Globus pallidus (tissue), 1 donor: ENCODE measurements at places on chromosomes 6 and 20.
A peak's percentile ranks its signal among the peaks of the same experiment; 100 is the strongest.

GRCh38 chr6:15026832-15027231 is 219.0 kb upstream of the JARID2 start:
- no peak for DNase-seq

DNA sequence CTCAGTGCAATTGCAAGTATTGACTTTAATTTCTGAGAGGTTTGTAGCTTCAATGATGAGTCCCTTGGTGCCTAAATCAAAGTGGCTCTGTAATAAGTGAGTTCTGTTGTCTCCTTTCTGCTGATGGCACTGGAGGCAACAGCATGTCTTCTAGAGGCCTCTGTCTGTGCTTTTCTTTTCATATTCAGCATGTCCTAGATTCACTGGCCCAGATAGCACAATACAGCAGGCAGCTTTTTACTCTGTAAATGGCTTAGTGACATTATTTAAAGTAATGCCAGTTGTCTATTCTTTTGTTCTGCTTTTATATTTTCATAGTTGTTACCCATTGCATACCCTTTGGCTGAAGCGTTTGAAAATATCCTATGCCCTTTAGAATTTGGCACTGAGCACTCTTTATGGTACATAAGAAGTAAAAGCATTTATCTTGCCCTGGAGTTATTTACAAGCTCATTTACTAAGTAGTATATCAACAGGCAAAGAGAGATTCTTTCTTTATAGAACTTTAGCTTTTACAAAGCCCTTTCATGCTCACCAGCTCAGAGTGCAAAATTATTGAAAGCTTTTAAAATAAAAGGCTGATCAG is 271.5 kb upstream of the KCNQ5 start:
- no peak for DNase-seq

DNA sequence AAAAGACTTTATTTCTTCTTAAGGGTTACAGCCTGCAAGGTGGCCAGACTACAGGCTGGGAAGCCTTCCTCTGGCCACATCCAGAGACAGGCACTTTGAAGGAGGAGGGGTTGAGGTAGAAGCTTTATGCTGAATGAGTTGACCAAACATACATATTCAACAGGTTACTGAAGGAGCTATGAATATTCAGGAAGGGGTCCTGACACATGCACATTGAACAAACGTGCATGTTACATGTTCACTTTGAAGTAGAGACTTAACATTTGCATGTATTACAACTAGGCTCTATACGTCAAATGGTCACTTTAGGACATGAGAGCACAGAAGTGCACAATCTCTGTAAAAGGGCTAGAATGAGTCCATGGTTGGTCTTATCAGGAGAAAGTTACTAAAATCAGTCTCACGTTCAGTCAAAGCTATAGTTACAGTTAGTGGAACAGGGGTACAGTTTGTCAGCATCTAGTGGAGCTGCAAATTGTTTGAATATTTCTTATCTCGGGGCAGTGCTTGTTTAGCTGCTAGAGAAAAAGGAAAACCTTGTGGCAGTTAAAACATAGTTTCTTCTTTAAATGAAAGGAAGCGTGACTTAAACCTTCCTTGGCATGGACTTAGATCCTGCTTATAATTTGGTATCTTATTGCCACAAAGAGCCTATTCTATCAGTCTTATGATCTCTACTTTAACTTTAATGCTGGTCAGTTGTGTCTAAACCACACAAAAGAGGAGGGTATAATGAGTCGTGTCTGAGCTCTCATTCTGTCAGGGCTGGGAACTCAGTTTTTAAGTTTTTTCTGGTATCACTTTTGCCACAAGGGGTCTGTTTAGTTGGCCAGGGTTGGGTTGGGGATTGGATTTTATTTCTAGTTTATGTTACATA is 4.6 kb upstream of the ZSCAN9 start:
- DNase-seq: no peak

DNA sequence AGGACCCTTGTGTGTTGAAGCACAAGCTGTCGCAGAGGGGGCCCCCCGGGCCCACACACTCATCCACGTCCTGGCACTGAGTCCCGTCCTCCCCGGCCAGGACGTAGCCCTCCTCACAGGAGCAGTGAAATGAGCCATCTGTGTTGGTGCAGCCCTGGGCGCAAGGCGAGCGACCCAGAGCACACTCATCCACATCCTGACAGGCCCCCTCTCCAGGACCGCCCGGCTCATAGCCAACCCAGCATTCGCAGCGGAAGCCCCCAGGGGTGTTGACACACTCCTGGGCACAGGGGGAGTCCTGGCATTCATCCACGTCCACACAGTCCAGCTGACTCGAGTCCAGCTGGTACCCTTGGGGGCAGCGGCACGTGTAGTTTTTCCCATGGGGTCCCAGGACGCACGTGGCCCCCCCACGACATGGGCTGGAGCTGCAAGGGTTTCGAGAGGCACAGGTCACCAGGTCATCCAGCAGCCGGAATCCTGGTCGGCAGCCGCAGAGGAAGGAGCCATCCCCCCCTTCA is 1.2 kb downstream of the CD93 start:
- no peak for DNase-seq

DNA sequence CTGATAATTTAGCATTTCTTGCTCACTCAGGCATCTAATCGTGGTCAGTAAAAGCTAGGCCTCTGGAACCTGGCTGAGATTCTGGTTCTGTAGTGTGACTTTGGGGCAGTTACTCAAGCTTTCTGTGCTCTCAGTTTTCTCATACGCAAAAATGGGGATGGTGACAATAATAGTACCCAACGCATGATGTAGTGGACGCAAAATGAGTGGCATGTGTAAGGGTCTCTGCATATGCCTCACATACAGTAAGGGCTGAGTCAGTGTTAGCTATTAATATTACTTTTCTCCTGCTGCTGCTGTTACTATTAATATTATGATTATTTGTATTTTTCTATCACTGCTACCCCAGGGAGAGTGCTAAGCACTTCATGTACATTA is 686 bp downstream of the GINS1 start:
- no peak for DNase-seq

GRCh38 chr6:44221961-44222335 is 1.4 kb upstream of the SLC29A1 start:
- DNase-seq: no peak

DNA sequence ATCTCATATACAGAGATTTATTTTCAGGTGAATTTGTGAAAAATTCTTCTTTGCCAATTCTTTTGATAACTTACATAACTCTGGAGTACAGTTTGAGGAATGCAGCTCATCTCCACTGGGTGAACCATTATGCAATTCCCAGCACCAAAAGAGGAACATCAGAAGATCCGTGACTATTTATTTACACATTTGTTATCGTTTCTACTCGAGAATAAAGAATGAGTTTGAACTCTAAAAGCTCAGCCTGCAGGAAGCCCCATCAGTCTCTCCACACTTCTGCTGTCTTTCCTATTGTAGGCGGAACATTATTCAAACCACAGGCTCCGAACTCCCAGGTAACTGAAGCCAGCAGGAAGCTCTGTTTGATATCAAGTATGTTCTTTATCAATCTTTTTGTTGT is 95.9 kb upstream of the IFNGR1 start:
- DNase-seq: no peak

GRCh38 chr6:12958052-12958706 is 241.6 kb downstream of the PHACTR1 start:
- peak; percentile 44 for DNase-seq

DNA sequence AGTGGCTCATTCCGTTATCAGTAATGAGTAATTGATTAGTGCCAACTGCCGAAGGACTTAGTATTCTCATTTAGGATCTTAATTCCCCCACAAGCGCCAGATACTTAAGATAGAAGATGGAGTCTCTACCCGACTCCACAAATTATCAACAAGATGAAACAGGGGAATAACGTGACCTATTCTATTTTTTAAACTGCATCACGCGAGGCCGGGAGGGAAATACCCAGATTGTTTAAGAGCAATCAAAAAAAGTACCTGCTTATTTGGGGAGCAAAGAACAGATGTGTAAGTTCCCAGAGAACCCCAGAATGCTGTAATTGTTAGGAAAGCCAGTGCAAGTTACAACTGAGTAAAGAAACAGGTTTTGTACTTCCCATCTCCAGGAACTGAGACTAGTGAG is 1.1 kb upstream of the MAP3K5 start:
- no peak for DNase-seq

DNA sequence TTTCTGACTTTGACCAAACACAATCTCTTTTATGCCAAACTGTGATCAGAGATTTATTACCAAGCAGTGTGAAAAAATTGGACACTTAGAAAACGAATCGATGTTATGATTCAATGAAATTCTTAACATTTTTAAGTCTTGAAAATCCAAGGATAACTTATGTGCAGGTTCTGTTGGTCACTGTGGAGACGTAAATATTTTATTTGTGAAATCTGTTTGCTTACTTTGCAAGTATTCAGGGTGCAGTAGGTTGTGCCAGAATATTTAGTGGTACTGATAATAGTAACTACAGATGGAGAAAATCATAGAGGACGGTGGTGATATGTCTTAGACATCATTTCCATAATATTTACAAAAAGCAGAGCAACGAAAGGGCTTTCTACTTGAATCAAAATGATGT is 97.3 kb downstream of the BMP2 start:
- DNase-seq: no peak

DNA sequence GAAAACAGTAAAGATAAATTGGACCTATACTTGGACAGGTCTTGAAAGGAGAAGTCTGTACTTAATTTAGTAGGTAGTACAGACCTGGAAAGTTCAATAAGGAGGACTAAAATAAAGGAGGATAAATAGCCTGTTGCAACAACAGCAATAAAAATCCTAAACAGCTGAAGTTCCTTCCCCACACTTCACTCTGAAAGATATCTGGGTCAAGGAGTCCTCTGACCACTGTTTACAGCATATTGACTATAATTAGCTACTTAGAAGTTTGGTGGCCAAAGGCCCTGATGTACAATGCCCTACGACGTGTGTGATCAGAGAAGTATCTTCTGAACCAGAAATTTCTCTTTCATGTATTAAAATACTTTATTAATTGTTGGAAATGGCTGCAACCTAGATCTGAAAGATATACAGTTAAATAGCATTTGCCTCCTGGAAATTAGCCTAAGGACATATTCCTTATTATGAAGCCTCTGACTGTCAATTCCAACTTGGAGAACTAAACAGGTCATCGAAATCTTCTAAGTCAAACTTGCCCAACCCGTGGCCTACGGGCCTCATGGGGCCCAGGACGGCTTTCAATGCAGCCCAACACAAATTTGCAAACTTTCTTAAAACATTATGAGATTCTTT is 82.8 kb downstream of the KIF13A start:
- no peak for DNase-seq
